Stimulated activated CD4-positive, alpha-beta T cell treated with anti-CD3 and anti-CD28 coated beads, Interleukin-4, amount 100 ng/mL, for 4 hours (primary cell): ENCODE measurements at places on chromosomes 6 and 20.

DNA sequence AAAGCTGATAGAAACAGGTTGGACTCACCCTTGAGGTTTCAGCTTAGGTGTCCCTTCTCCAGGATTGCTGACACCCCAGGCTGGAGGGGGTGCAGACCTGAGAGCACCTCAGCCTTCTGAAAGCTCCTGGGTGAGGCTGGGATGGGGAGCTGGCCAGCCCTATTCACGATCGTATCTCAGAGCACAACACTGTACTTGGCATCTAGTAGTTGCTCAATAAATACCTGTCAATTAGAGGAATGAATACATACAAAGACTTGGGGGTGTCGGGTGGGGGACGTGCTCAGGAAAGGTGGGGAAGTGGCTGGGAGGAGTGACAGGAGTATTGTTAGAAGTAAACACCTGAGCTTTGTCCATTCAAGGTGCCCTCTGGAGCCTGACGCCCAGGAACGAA, 61.7 kb downstream of the SLC2A10 start:
- no peak for DNase-seq

- no peak for DNase-seq
Measured at GRCh38 chr6:152975204-152975915, 7.5 kb downstream of the FBXO5 start.

DNA sequence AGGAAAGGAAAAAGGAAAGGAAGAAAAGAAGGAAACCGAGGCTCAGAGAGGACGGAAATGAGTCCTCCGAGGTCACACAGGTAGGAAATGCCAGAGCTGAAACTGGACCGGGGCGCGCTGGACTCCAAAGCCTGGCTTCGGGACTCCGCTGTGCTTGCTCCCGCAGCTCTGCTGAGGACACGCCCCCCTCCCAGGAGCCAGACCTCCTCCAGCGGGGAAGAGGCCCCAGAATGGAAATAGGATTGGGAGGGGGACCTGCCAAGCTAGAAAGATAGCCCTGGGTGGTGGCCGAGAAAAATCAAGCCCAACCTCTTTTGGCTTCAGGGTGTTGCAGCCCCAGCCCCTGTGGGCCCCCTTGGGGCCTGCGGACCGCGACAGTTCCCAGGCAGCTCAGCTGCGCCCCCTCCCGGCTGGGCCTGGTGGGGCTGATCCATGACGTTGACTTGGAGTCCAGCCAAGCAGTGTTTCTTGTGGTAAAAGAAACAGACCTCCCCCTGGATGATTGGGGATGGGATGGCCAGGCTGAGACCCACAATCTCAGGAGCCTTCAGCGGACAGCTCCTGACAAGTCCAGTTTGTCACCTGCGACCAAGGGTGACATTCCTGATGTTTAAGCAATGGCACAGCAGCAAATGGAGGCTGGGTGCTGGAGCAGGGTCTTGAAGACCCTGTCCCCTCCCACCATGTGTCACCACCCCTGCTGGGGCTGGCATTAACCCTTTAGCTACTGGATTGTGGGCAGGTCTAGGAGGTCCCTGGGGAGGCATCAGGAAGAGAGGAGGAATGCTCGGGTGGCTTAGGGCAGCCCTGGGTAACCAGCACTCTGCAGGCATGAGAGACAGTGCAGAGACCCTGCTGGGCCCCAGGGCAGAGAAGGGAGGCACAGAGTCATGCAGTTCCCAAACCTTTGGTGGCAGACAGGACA, 55.4 kb downstream of the RIPOR3 start:
- DNase-seq, result no peak

GRCh38 chr20:6704132-6704861, 63.2 kb upstream of the BMP2 start:
- DNase-seq, result no peak

DNA sequence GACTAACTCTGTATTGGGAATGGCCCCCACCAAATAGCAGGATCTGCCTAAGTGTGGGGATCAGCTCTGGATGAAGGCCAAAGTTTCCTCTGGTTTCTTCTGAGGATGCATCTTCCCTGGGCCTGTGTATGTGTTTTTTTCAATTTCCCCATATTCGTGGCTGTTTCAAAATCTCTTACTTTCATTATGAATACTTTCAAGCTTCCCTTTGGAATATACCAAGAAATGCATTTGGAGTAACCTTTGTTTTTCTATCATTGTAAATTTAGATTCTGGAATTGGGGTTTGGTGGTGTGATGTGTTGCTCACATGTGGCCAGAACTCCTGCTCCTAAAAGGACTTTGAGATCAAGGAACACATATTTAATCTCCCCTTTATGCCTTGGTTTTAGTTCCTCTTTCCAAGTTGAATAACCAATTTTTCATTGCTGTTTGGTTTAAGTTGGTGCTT, 8.4 kb downstream of the ENTPD6 start:
- no peak for DNase-seq

- no peak for DNase-seq
Measured at GRCh38 chr6:157721426-157721825, 101.6 kb upstream of the SNX9 start.

DNA sequence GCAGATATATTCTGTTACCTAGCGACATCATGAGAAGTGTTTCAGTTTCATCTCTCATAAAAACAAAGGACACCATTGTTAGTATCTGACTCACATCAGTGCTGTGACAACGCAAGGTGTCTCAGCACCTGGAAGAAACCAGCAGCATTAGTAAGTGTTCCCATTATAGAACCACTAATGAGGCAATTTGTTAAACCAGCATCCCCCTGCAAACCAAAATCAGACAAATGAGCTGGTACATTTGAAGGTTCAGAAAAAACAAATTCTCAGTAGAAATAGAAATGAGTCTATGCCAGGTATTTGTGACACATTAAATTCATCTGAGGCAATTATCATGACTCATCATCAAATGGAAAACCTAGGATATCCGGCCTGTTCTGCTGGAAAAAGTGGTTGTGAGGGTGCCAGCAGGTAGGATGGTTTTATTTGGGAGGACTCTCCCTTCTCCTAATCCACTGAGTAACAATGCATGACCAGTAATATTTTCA, 151.7 kb downstream of the TMEM200A start:
- peak; percentile 41 for DNase-seq

DNA sequence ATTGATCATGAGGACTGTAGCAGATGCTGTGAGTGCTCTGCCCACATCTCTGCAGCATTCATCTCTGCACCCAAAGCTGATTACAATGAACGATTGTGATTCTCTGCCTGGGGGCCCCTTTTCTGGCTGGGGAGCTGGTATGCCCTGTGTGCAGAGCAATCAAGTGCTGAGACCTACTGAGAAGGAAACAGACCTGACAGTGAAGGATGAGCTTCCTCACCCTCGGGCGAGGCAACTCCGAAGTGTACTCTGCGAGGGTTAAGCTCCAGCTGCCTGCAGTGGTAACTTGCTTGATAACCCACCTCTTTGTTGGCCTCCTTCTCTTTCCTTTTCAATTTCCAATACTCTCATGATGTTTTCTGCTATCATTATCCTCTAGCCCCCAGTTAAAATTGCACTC, 289.7 kb upstream of the RNF24 start:
- DNase-seq, result no peak

DNA sequence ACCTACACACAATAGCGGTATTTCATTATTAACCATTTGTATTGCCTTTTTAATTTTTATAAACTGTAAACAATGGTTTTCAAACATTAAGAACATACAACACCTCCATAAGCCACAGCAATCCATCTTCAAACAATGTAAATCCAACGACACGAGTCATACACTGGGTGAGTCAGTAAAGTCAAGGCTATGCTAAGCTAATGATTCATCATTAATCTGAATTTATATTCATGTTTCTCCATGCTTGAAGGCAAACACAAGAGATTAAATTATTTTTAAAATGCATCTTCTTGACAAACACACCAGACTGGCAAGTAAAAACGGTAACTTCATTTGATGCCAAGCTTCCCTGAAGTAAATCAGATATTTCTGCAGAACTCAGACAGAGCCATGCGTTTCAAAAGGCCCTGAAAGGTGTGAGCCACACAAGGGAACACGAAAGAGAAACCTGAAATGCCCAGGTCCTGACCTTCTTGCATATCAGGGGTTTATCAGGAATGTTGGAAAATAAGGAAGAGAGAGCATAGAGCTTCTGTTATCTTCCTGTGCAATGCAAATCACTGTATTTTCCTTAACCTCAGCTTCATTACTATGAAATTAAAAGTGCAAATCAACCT, 162.5 kb downstream of the ALDH8A1 start:
- no peak for DNase-seq

DNA sequence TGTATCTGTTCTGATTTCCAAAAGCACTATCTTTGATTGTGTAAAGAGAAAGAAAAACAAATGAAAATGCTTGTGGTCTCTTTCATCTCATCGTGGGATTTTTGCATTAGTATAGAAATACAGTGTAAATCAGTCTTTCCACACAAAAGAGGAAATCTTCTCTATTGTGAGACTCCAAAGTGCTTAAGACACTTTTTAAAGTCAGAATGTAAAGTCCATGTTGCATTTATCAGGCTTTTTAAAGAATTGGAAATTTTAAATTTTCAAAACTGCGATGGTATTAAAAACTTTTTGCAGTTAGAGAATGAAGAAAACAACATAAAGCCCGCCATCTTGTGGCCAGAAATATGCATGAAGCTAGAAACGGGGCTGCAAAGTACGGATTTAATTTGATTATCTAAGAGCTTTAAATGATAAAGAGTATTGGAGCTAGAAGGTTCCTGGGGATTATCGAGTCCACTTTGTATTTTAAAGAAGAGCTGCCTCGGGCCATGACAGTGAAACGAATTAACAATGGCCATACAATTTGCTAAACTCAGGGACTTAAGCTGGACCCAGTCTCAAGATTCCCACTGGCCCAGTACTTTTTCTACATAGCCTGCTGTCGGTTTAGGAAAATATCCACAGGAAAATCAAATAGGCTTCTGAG, 339.6 kb downstream of the ARHGAP18 start:
- DNase-seq, result peak; percentile 27

- no peak for DNase-seq
Measured at GRCh38 chr6:145789443-145789842, 25.2 kb downstream of the FBXO30 start.

DNA sequence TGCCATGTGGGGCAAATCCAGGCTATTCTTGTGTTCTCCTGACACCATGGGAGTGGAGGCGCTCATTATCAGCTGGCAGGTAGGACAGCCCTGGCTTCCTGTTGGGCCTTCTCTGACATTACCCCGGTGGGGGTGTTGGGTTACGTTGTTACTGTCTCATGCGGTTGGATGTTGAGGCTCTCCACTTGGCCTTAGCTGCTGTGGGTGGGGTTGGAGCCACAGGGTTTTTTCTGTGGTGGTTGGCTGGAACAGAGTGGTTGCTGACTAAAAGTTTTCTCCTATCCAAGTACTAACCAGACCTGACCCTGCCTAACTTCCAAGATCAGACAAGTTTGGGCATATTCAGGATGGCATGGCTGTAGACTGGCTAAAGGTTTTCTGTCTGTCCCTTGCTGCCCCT, 20.2 kb downstream of the RIPK1 start:
- no peak for DNase-seq

DNA sequence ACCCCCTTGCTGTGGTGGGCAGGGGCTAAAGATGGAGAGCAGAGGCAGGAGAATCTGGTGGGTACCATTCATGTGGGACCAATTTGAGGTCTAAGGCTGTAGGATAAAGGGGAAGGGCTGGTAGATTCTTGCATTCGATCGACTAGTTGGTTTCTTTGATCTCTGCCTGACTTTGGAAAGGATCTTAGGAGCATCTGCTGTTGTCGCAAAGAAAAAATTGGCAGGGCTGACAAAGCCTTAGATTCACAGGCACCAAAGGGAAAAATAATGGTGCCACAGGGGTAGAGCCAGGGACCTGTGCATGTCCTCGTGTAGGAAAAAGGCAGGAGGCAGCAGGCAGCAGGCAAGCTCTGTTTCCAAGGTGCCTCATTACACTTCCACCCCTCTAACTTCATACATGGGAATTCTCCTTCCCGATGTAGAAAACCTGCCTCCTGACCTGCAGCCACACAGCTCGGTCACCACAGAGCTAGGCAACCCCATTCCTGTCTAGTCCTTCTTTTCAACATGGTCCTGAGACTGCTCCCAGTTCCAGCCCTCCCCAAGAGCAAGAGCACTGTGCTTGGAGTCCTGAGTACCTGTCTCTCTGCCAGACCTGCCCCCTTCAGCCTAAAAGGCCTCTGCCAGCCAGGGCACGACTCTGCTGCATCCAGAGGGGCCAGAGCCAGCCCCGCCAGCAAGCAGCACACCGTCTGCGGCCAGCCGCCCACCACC, 71.9 kb downstream of the FGD2 start:
- no peak for DNase-seq

DNA sequence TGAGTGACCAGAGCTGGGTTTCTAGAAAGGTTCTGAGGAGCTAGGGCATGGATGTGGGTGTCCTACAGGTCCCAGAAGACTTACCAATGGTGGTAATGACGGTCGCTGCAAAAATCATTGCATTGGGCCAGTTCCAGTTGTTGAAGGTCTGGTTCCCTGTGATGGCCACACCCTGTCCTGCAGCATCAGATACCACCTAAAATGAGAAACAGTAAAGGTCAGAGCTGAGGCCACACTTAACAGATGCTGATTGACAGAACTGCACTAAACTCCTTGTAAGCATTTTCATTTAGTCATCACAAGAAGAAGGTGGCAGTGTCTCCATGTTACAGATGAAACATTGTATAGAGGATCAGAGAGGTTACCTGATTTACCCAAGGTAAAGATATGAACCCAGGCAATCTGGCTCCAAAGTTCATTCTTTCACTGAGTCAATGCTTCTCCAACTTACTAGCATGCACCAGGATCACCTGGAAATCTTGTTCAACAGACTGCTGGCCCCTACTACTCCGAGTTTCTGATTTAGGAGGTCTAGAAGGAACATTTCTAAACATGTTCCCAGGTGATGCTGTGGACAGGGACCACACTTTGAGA, 33.4 kb downstream of the KCNK5 start:
- no peak for DNase-seq

GRCh38 chr6:46706464-46706863, 18.8 kb downstream of the TDRD6 start:
- no peak for DNase-seq

DNA sequence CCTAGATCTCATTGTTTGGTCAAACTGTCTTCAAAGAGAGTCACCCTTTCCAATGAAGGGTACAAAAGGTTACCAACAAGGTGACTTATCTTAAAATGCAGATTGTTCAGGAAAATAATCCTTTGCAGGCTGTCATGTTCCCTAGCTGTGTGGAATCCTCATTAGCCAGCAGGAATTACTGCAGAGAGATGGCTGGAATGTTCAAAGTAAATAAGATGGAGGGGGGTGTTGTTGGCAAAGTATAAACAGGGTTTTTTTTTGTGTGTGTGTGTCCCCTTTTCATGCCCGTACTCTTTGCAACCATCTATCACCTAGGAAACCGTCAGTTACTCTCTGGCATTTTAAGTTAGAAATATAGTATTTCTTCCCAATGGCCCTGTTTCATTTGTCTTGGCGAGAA, 6.5 kb downstream of the NEDD9 start:
- DNase-seq, result no peak

GRCh38 chr6:8219352-8219943, 117.1 kb upstream of the EEF1E1 start:
- DNase-seq, result no peak

- DNase-seq, result no peak
Measured at GRCh38 chr6:37493661-37493995, 6.1 kb downstream of the CCDC167 start.
